ENCODE measurements at places on chromosomes 7 and 10.

- DNase-seq, result no peak
These were observed 6.2 kb upstream of the IGF2BP3 start for GRCh38 chr7:23476286-23477156.

DNA sequence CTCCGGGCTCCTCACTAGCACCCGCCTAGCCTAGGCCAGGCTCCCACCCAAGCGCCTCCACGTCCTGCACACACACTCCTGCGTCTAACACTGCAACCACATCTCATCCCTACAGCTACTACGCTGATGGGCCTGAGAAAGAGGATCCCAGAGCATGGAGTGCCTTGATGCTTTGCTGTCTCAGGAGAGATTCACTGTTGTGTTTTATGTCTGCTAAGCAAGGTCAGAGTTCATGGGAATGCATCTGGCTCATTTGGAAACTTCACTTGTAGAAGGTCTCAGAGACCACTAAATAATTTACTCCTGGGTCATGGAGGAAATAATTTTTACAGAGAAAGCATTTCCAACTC, 88.7 kb downstream of the SLIT1 start:
- DNase-seq, result no peak

- DNase-seq, result peak; percentile 88
These were observed 90.7 kb upstream of the LRRC4 start for GRCh38 chr7:128121711-128122530.

DNA sequence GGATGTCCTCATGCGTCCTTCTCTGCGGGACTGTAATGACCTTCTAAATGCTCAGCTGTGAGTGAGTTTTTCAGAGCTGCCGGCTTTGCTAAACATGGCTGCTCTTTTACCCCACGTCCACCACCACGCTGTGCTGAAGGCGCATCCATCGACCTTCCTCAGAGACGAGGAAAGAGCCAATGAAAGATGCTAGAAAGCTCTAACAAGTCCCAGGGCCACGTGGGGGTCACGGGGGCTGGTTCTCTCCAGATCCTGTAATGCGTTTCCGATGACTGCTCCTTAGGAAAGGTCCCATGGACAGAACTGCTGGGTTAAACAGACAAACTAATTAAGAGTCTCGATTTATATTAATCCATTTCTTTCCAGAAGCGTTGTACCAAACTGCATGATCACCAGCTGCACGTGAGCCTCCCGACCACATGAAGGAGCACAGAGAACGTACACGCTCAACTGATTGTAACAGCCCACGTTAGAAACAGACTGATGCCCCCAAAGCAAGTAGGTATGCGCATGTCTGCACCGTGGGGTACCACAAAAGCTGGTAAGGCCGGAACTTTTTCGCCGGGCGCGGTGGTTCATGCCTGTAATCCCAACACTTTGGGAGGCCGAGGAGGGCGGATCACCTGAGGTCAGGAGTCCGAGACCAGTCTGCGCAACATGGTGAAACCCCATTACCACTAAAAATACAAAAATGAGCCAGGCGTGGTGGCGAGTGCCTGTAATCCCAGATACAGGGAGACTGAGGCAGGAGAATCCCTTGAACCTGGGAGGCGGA, 109.6 kb downstream of the TCERG1L start:
- DNase-seq, result peak; percentile 44

DNA sequence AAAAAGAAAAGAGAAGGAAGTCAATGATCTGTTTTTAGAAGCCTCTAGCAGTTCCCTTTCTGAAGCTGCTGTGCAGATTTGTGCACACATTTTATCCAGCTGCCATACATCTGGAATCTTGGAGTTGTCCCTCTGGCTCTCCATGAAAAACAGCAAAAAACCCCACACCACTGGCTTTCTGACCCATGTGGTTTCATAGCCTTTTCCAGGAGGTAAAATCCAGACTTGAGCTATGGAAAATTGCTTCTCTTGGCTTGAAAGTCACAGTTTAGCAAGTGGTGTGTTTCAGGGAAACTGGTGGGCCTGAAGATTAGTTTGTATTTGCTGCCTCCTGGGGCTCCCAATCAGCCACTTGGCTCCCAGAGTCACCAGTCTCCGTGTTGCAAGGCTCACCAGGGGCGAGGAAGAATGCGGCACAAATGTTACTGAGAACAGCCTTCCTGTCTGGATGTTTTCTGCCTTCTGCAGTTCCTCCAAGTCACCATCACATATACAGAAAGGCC, 50.1 kb upstream of the ADRB1 start:
- DNase-seq, result peak; percentile 82

DNA sequence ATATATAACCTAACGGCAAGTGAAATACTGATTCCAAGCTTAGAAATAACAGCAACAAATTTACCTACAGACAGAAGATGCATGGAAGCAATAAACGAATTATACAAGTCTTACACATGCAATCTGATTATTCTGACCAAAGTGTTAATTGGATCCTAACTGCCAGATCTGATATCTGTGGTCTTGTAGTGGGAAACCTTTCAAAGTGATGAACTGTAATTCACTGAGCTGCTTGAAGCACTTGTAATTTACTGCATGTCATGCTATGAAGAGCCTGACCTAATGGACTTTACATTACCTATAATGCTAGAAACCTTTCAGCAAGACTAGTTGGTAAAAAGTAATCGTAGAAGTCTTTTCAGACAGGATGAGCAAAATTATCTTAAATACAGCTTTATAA, 205.6 kb downstream of the FOXP2 start:
- no peak for DNase-seq

DNA sequence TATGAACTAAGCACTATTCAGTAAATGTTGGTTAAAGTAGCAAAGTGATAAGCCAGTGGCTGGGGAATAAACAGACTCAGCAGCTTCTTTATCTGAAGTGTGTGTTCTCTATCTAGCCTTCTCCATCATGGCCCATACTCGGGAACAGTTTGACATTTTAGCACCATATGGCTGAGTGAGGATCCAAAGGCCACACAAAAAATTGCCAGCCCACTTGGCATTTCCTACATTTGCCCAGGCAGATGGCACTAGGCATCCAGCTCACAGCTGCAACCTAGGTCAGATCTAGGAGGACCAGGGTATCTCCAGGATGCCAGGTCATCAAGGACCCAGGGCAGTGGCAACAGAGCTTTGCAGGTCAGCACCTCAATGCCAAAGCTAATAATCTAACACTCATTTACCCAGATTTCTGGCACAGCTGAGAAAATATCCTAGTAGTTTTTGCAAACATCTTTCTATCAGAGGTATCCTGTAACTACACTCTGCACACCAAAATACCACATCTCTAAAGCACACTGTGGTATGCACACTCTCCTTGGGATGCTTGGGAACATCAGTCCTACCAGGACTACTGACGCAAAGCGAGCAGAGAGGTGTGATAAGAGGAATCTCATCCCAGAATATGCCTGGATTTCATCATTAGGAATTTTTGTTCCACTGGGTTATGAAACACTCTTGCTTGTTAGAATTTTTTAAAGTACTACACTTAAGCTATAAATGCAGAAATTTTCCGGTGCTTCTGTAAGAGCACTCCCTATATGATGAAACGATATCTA, 61.7 kb downstream of the DOCK4 start:
- no peak for DNase-seq

DNA sequence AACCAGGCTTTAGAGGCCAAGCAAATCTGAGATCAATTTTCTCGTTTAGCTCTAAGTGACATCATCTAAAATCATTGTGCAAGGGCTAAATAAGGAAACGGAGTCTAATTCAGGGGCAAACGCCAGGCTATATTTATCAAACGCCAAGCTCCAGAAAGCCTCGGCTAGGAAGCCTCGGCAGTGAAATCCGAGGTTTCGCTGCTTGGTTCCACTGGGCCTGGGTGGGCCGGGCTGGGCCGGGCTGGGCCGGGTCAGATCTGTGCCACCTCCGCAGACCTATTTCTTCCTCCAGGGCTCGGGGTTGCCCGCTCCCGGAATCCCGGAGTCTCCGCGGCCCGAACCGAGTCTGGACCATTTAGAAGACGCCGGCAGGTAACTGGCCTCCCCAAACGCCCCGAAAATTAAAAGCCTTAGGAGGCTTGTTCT, 459 bp upstream of the FEZF1 start:
- peak; percentile 64 for DNase-seq

- DNase-seq, result no peak
These were observed 283.6 kb downstream of the BICC1 start for GRCh38 chr10:58796242-58796641.

- DNase-seq, result no peak
These were observed 20.4 kb downstream of the LRMDA start for GRCh38 chr10:75451831-75452230.

GRCh38 chr7:101941481-101942383, 124.3 kb downstream of the CUX1 start:
- DNase-seq, result peak; percentile 14

GRCh38 chr10:111335826-111336225, 259.0 kb downstream of the ADRA2A start:
- no peak for DNase-seq

DNA sequence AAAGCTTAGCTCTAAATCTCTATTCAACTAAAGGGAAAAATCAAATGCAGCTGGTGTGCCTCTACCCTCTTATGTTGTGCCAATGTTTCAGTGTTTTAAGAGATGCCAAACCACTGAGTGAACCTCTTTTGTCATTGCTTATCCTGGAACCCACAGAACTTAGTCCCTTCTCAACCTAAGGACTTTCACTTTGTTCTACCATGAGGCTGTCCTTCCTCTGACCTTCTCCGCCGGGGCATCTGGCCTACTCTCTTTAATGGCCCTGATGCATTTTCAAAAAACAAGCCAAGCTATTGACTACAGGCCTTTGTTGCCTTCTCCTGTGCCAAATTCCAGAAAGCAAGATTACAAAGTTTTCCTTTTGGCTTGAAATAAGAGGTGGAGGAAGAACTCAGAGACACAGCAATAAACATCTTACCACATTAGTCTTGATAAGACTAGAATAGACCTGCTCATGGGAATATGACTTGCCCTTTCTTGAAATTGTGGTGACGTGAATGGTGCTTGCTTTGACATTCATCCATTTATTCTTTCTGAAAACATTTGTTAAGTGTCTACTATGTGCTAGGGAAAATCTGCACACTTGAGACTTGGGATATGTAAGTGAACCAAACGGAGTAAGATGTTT, 253.2 kb upstream of the SMIM30 start:
- DNase-seq, result no peak

DNA sequence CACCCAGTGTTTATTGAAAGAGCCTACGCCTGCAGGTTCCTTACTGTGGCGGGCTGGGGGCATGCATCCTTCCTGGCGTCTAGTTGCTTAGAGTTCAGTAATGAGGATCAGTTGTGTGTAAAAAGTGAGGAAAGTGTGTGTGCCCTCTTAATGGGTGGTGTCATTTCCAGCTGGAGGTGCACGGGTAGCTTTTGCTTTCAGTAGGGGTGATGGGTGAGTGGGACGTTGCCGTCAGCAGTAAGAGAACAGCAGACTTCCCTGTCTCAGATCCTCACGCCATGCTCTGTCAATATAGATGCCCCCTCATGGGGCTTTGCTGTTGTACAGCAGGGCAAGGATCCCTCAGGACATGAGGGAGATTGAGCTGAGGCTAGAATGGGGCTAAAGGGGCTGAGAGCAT, 352.6 kb upstream of the GALNT17 start:
- DNase-seq, result no peak

DNA sequence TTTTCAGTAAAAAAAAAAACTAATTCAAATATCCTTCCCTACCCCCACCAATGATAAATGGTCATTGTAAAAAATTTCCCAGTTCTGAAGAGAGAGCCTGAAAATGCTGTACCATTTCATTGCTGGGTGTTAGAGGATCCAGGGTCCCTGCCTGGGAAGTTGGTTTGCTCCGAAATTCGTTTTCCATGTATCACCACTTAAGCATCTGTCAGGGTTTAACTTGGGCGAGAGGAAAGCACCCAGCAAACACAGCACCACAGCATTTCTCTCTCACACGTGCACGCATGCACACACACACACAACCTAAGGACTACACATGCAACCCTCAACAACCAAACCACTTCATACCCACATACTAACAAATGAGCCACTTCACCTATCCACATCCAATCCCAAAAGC, 42.1 kb upstream of the EMX2 start:
- no peak for DNase-seq

- no peak for DNase-seq
These were observed 32.8 kb upstream of the SLC18A3 start for GRCh38 chr10:49577182-49577925.

GRCh38 chr10:78602201-78602932, 466.4 kb upstream of the ZMIZ1 start:
- DNase-seq, result no peak

- DNase-seq, result no peak
These were observed 623 bp upstream of the CEP41 start for GRCh38 chr7:130441408-130441869.

DNA sequence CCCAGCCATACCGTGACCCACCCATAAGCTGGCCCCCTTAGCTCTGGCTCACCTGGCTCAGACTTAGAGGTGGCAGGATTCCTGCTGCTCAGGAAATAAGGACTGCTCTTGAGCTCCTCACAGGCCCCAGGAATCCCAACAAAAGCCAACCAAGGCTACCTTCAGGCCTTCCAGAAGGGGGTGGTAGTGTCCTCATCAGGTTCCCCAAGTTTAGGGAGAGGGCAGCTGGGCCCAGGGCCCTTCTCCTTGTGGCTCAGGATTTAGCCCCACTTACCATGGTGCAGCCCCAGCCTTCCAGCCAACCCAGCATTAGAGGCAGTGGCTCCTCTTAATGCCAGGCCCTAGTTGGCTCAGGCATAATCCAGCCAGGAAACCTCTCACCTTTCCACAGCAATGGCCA, 23.5 kb downstream of the NPFFR1 start:
- no peak for DNase-seq

DNA sequence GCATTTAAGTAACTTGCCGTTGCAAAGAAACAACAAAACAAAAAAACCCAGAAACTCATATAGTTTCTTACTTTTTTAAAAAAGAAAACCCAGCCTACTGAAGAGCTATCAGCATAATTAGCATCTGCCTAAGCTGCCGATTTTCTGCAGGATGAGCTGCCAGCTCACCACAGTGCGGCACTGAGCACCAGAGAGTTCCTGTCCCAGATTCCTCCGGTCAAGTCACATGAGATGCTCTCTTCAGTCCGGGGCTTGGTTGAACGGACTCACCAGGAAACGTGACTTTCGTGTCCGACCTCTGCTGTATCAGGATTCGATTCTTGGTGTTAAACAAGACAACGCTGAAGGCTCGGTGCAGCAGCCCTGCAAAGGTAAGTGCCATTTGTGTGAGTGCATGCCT, 3.2 kb downstream of the IDI2 start:
- DNase-seq, result no peak

- DNase-seq, result peak; percentile 67
These were observed 20.5 kb downstream of the GPER1 start for GRCh38 chr7:1108264-1108920.

GRCh38 chr7:45001138-45001694, 1.2 kb downstream of the CCM2 start:
- DNase-seq, result no peak

Data from posterior vena cava (tissue), 2 donors.